Mesenteric fat pad (tissue), 1 donor: ENCODE measurements at places on chromosomes 6 and 20. TPM values are rescaled to one million over a fixed set of nuclear protein-coding genes. Genes with fewer than 3 reads are reported as not detected.

Gene DNMT3B
- total RNA-seq = 0.39 TPM

GRCh38 chr6:62976566-62976965 lies 234.7 kb upstream of the FKBP1C start:
- DNase-seq = no peak

DNA sequence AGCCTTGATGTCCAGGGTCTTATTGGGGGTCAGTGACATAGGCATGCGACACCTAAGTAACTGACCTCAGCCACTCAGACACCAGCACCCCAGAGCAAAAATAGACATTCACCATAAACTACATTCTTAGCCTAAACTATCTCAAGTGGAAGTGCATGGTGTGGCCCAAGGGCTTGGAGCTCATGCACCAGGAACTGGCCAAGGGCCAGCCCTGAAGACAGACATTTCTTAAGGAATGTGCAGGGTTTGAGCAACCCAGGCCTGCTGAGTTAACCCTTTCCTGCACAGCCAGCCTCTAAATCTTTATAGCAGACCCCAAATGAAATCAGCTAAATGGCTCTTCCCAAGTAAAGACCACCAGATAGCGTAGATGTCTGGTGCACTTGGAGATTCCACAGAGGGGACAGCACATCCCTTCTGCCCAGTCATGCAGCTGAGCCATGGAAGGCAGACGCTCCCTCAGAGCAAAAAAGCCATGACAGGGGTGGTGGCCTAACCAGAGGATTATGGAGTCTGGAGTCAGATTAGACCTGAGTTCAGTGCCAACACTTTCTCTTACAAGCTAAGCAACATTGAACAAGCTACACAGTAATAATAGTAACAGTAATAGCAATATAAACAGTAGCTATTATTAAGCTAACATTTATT lies 222.6 kb downstream of the ZMYND8 start:
- DNase-seq = peak; percentile 75

- DNase-seq = no peak
Observed at GRCh38 chr6:129645106-129645829, 64.7 kb downstream of the ARHGAP18 start.

GRCh38 chr6:33161354-33162331 lies 30.6 kb downstream of the COL11A2 start:
- peak; percentile 96 for DNase-seq
